ENCODE measurements at places on chromosomes 13 and 19.

- H3K4me1 ChIP-seq = no peaks in the 10 kb centered on the region
- no peaks in the 10 kb centered on the region for H3K36me3 ChIP-seq
- DNase-seq = no peak
- no peaks in the 10 kb centered on the region for H3K27me3 ChIP-seq
- H3K27ac ChIP-seq = no peak overlapping the region
- H3K4me3 ChIP-seq = no peak overlapping the region
Observed at GRCh38 chr13:29679396-29680053, 84.0 kb upstream of the SLC7A1 start.

GRCh38 chr13:81106348-81106747 is 765.4 kb upstream of the SPRY2 start:
- no peaks in the 10 kb centered on the region for H3K27me3 ChIP-seq
- no peak overlapping the region for H3K4me3 ChIP-seq
- no peaks in the 10 kb centered on the region for H3K36me3 ChIP-seq
- H3K4me1 ChIP-seq = no peaks in the 10 kb centered on the region
- no peak overlapping the region for H3K27ac ChIP-seq
- no peak for DNase-seq

- no peak overlapping the region for H3K27ac ChIP-seq
- H3K36me3 ChIP-seq = no peaks in the 10 kb centered on the region
- no peak overlapping the region for H3K4me3 ChIP-seq
- DNase-seq = no peak
Observed at GRCh38 chr19:50861010-50861409, 6.3 kb downstream of the KLK3 start.

GRCh38 chr19:19405971-19406877 is 749 bp downstream of the GATAD2A start:
- peak overlapping the region; percentile 91 for H3K27ac ChIP-seq
- peaks cover 3% of the 10 kb centered on the region for H3K4me1 ChIP-seq
- H3K36me3 ChIP-seq = no peaks in the 10 kb centered on the region
- H3K4me3 ChIP-seq = peak overlapping the region; percentile 99

DNA sequence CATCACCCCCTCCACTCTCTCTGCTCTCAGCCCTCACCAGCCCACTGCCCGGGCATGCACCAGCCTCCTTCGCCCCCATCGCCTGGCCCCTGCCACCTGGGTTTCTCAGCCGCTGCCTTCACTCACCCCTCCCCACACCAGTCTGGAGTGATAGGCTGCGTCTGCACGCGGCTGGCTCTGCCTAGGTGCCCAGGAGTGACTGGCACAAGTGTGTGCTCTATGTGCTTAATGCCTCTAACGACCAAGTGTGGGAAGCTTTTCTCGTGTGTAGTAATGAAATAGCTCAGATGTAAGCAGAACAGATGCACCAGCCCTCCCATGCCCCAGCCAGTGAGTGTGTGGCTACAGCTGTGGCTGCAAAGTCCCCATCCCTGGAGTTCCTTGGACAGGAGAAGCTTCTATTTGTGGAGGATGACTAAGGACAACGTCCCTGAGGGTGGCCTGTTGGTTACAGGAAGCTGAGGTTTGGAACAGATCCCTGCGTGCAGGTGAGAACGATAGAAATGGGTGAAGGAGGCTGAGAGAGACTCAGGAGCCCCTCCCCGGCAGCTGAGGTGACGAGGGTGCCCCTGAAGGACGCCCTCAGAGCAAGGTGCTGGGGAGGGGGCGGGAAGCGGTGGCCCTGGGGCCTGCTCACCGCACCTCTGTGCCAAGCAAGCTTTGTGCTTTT is 35.6 kb downstream of the ATP11A start:
- H3K36me3 ChIP-seq = no peaks in the 10 kb centered on the region
- peaks cover 9% of the 10 kb centered on the region for H3K4me1 ChIP-seq
- no peak overlapping the region for H3K4me3 ChIP-seq
- H3K27ac ChIP-seq = no peak overlapping the region
- no peak for DNase-seq

- H3K36me3 ChIP-seq = no peaks in the 10 kb centered on the region
- no peaks in the 10 kb centered on the region for H3K27me3 ChIP-seq
- no peak overlapping the region for H3K27ac ChIP-seq
Observed at GRCh38 chr19:36246006-36246481, 31.1 kb downstream of the ZNF146 start.

- H3K27ac ChIP-seq = no peak overlapping the region
- peaks cover 37% of the 10 kb centered on the region for H3K36me3 ChIP-seq
- no peaks in the 10 kb centered on the region for H3K27me3 ChIP-seq
- no peak overlapping the region for H3K4me3 ChIP-seq
- no peak for DNase-seq
Observed at GRCh38 chr19:19120308-19121231, 17.7 kb downstream of the TMEM161A start.
